ENCODE measurements at places on chromosomes 2 and 18.

DNA sequence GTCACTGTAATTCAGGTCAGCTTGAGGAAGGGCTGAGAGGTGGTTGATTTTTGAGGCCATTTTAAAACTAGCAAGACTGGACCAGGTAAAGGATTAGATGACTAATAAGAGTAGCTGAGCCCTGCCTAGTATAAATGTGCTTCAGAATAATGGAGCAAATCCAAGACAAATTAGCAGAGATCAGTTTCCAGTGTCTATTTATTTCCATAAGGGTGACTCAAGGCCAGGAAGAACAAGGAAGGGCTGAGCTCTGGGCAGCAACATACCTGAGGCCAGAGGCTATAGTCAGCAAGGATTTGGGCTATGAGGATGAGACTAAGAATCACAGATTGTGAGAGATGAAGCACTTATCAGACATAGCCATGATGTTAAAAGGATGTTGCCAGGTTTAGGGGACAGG, 339.0 kb upstream of the LRRTM1 start:
- DNase-seq: no peak

- DNase-seq: peak; percentile 26
Measured at GRCh38 chr2:217573571-217573970, 429.2 kb downstream of the TNS1 start.

DNA sequence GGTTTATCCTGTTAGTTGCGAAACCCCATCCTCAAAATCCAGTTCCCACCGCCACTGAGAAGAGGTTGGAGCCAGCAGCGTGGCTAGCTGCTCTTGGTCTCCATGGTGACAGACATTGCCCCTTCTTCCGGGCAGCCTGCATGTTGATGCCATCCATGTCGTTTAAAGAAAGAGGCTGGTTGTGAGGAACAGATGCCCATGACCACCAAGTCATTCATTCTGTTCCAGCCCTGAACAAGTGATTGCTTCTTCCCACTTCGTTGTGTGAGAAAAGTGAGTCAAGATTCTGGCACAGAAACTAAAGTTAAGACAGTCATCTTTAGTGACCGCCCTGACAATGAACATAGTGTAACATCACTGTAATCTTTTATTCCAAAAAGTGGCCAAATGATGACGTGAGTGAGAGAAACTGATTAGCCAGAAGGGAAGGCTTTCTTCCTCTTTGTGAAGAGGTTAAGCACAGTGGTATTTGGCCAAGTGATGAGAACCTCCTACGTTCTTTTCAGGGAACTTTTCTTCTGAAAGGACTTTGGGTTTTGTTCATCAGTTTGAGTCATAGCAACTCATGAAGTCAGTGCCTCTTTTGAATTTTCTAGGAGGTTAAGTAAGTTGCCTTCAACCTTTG, 272.5 kb downstream of the GALR1 start:
- DNase-seq: no peak

DNA sequence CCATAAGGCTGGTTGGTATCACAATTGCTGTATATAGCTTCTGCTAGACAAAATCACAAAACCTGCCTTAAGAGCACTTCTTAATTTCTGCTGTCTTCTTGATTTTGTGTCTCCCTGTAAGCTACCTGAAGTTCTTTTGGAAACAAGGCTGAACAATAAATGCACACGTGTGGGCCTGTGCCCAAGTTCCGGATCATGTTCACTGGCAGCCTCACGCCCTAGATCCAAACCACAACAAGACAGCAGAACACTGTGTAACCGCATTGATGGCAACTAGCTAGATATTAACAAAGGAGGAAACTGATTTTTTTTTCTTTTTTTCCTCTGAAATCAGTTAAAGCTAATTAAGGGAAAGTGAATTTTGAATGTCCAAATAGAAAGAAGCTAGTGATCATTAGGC, 81.5 kb upstream of the LYPD6B start:
- DNase-seq: no peak

DNA sequence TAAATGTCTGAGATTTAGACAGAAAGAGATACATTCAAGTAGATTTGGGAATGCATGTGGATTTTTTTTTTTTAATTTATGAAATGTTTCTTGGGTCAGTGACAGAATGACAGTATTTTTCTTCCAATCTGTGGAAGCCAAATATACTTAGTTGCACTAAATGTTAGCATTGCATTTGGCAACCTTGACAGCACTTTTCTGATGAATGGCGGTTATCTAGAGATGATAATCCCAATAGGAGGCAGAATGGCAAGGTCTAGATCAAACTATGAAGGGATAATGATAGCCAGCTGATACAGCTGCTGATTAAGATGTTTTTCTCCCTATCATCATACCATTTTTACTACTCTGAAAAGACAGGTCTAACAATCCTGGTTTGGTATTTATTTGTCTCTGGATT, 174.5 kb upstream of the STON1 start:
- no peak for DNase-seq

DNA sequence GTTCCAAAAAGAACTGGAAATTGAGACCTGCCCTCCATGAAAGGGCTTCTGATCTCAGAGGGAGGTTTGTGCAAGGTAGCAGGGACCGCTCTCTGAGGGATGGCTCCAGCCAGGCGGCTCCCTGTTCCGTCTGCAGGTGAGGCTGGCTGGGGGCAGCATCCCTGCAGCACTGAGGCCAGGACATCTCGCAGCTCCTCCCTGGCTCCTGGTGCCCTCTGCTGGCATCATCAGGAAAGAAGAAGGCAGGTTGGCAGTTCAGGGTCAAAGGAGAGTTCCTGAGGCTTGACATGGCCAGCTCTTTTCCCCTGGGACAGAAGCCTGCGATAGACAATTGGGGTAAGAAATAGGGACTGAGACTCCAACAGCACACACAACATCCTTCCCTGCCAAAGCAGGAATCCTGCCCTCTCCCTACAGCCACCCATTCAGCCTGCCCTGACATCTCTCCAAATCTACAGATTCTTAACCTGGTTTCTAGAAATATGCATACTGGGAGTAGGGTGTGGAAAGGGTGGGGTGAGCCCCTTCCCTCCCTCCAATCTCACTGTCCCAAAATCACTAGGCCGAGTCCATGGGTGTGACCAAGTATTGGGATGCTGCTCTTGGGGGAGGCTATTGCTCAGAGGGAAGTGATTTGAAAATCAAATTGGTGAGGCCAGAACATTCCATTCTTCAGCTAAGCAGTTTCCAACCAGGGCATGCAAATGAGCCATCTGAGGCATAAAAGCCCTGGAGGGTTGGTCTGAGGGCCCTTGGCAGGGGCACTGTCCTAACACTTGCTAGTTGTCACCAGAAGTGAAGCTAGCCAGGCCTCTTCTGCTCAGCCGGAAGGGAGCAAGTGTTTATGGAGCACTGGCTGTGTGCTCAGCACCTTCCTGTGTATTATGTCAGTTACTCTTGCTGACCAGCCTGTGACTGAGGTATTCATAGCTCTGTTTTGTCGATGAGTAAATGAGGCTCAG, 185.4 kb downstream of the TFCP2L1 start:
- no peak for DNase-seq

GRCh38 chr2:32865399-32866068, 81.2 kb upstream of the LTBP1 start:
- DNase-seq: peak; percentile 88

All from astrocyte of the spinal cord (primary cell).